ENCODE measurements at places on chromosomes 5 and 9. TPM values are rescaled to one million over a fixed set of nuclear protein-coding genes. Genes with fewer than 3 reads are reported as not detected.

Gene ZBTB34
- 10.5 TPM for total RNA-seq

Gene GDNF
- total RNA-seq: not detected

Gene IFNA13
- total RNA-seq: not detected

Gene MINAR2
- not detected for total RNA-seq

Gene PURA
- total RNA-seq: 7.8 TPM

Data from dermis blood vessel endothelial cell (primary cell).